ENCODE measurements at places on chromosomes 13 and 19. TPM values are rescaled to one million over a fixed set of nuclear protein-coding genes. Genes with fewer than 3 reads are reported as not detected.

DNA sequence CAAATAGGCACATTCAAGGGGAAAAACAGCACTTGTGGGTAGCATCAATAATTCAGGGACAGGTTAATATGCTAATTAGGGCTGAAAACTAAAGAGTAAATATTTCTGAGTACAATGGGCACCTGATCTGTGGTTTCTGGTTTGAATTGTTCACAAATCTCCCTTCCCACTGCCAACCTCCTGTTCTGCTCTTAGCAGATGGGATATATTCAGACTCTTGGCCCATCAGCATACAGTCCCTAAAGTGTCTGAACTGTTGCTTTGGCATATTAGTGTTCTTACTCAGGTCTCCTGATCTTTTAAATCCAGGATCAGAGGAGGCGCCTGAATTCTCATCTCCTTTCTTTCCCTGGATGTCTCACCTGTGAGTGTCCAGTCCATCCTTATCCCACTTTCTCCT is 8.2 kb upstream of the LRCH1 start:
- no peak for DNase-seq

DNA sequence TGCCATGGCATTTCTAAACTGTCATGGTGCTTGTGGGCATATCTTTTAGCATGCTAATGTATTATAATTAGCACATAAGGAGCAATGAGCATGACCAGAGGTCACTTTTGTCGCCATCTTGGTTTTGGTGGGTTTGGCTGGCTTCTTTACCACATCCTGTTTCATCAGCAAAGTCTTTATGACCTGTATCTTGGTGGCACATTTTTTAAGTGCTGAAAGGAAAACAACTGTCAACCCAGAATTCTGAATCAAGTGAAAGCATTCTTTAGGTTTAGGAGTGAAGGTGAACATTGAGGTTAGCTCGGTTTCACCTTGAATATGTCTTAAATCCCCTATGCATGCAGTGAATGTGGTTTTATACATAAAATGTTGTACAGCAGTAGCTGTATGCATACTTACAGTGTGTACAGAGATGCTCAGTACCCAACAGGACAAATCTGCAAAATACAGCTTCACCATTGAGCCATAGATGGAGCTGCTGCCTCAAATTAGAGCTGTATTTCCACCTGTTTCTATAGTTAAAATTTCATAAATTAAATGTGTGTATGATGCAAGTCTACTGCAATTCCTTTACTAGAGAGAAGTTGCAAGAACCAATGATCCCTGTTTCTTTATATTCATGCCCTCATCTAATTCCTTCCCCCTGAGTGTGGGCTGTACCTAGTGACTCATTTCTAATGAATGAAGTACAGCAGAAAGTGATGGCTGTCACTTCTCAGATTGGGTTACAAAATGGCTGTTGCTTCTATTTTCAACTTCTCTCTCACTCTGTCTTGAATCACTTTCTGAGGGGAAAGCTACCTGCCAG is 25.2 kb upstream of the IGSF23 start:
- peak; percentile 89 for DNase-seq

DNA sequence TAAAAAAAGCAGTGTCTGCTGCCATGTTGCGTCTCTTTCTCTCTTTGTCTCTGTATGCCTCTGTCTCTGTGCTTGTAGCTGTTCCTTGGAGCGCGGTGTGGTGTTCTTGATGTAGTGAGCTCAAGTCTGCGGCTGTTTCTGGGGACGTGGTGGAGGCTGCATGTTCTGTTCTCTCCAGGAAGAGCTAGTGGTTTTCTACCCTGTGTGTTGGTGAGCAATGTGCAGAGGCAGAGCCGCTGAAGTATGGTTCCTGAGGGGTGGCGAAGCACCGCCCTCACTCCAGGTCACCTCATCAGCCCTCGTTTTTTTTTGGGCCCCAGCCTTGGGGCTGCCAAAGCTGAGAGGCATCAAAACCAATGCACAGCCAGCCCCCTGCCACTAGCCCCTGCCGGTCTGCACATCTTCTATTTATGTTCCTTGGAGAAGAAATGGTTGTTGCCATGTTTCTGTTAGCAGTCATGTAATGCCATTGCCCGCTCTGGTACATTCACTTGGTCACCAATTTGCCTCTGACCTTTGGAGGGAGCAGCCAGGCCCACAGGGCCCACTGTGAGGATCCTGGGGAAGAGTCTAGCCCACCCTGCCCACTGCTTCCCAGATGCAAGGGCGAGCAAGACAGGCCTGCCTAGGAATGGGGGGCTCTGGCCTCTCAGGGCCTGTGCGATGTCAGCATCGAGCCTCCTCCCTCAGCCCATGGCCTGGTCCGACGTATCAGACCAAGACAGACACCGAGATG is 7.2 kb downstream of the HNRNPL start:
- DNase-seq, result no peak

- DNase-seq, result no peak
Measured at GRCh38 chr13:27851096-27851850, 59.0 kb downstream of the GSX1 start.

- no peak for DNase-seq
Measured at GRCh38 chr19:42352301-42353259, 27.1 kb downstream of the MEGF8 start.

PDX1 gene
- not detected for total RNA-seq
